ENCODE measurements at places on chromosomes 4 and X. TPM values are rescaled to one million over a fixed set of nuclear protein-coding genes. Genes with fewer than 3 reads are reported as not detected.

DNA sequence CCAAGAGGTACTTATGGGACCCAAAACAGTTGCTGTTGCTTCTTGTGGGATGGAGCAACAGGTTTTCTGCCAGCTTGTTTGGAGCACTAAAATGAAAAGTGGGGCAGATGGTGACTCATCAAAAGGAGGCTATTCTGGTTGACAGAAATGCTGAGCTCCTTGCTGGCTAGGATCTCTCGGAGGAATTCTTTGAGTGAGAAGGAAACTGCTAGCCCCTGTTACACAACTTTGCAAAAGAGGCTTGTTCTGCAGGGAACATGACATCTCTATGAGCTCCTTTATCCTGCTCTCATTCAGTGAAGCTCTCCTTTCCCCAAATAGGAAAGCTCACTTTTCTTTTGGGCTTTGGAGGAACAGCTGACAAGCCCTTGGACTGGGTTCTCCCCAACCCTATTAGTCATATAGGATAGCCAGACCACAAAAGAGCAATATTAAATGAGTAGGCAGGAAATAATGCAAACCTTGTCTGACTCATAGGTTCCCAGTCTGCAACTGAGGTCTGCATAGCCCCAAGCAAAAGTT, 108.3 kb downstream of the CDS1 start:
- H3K27me3 ChIP-seq: no peaks in the 10 kb centered on the region
- H3K27ac ChIP-seq: peak overlapping the region; percentile 56
- H3K4me1 ChIP-seq: peaks cover 51% of the 10 kb centered on the region
- peak; percentile 63 for DNase-seq

DNA sequence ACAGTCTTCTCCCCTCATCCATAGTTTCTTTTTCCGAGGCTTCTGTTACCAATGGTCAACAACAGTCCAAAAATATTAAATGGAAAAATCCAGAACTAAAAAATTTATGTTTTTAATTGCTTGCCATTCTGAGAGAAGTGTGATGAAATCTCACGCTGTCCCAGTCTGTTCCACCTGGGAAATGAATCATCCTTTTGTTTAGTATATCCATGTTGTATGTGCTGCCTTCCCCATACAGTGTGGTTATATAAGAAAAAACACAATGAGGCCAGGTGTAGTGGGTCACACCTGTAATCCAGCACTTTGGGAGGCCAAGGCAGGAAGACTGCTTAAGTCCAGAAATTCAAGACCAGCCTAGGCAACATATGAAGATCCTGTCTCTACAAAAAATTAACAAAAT, 161.6 kb downstream of the CHIC2 start:
- H3K4me3 ChIP-seq: no peak overlapping the region
- peaks cover 8% of the 10 kb centered on the region for H3K4me1 ChIP-seq

VCX gene
- total RNA-seq: not detected

DNA sequence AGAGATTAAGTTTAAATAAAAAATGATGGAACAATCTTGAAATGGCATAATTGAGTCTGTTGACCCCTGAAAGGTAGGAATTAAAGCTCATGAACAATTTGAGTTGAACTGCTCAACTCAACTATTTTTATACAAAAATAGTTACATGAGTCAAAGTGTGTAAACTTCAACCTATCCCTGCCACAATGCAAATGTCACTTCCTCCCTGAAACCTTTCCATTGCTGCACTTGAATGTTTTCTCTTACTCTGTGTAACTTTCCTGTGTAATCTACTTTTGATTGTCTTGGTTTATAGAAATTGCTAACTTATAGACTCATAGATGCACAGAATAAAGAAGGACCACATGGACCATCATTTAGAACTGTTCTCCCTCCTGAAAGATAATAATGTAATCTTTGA, 218.5 kb downstream of the GBA3 start:
- no peaks in the 10 kb centered on the region for H3K36me3 ChIP-seq
- no peak for DNase-seq
- H3K4me3 ChIP-seq: no peak overlapping the region
- H3K4me1 ChIP-seq: no peaks in the 10 kb centered on the region

MBNL3 gene
- 0.11 TPM for total RNA-seq

DNA sequence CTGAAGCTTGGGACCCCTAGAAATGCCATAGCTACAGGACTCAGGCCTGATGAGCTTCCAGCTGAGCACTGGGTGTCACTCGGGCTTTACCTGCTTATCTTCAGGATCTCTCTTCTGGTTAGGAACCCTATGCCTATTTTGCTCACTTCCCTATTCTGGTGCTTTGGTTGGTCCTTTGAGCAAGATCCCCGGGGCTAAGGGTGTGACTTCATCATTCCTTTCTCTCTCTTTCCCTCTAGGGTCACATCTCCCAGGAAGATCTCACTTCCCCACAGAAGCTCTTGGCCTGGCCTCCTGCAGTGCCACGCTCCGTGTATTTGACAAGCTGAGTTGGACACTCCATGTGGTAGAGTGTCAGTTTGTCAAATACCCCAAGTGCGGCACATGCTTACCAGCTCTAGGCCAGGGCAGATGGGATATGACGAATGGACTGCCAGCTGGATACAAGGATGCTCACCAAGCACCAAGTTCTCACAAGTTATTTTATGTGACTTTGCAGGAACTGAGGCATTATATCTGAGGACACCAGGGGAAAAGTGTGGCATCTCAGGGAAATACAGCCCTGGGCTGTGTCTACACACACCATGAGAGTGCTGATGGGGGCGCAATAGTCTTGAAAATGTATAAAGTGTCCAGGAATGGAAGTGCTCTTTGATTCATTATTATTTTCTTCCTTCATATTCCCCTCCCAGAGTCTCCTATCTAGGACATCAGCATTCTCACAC, 21.1 kb downstream of the VSIG4 start:
- DNase-seq: no peak
- H3K27me3 ChIP-seq: no peaks in the 10 kb centered on the region
- H3K27ac ChIP-seq: no peak overlapping the region
- no peaks in the 10 kb centered on the region for H3K36me3 ChIP-seq

EDA gene
- total RNA-seq: not detected

DNA sequence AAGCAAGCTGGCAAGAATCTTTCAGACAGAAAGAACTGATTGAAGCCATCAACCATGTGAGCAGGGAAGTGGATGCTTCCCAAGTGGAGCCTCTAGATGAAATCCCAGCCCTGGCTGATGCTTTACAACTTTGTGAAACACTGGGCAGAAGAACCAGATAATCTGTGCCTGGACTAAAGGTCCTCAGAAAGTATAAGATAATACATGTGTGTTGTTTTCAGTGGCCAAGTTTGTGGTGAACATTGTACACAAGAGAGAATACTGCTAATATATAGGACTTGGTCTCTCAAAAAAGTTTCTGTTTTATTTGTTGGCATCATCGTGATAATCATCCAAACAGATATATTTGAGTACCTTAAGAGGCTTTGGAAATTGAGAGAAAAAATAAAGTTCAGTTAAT, 1367.8 kb upstream of the IGFBP7 start:
- no peaks in the 10 kb centered on the region for H3K36me3 ChIP-seq
- no peak overlapping the region for H3K4me3 ChIP-seq
- no peak for DNase-seq
- H3K27ac ChIP-seq: no peak overlapping the region

DNA sequence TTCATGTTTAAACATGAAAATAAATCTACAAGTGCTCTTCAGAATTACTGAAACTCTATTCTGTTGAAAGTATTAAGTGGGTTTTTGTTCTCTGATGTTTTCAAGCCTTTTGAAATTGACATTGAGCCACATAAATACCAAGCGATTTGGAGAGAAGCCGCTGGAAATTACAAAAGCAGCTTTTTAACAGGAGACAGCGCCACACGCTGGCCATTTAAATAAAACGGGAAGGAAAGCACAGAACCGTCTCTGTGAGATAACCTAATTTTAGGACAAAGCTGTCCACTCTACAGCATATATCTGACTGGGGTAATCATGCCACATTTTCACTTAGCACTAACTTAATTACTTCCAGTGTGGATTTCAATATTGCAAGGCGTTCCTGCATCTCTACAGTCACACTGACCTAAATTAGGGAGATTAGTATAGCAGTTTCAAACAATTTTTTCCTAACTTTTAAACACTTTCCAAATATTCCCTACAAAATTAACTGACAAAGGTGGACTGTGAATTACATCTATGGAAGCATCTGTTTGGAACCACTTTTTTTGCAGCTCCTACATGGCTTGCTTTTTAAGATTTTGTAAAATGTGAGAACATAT, 6.8 kb upstream of the ANOS1 start:
- no peaks in the 10 kb centered on the region for H3K27me3 ChIP-seq
- H3K36me3 ChIP-seq: no peaks in the 10 kb centered on the region
- H3K4me1 ChIP-seq: no peaks in the 10 kb centered on the region
- no peak for DNase-seq
- H3K27ac ChIP-seq: no peak overlapping the region

DNA sequence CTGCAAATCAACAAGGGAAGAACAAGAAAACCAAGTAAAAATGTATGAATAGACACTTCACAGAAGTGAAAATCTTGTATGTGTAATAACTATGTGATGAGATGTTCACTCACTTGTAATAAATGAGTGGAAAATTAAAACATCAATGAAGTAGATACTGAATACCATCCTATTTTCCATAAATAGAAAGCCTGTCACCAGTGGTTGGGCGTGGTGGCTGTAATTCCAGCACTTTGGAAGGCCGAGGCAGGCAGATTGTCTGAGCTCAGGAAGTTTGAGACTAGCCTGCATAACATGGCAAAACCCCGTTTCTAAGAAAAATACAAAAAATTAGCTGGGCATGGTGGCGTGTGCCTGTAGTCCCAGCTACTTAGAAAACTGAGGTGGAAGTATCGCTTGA, 53.5 kb upstream of the SOD3 start:
- no peaks in the 10 kb centered on the region for H3K36me3 ChIP-seq
- DNase-seq: no peak
- H3K27me3 ChIP-seq: no peaks in the 10 kb centered on the region
- H3K4me3 ChIP-seq: no peak overlapping the region
- H3K27ac ChIP-seq: no peak overlapping the region
- H3K4me1 ChIP-seq: peaks cover 4% of the 10 kb centered on the region

SCML2 gene
- total RNA-seq: 10.7 TPM

GRCh38 chr4:77232653-77233052, 75.6 kb downstream of the CCNG2 start:
- no peak for DNase-seq
- H3K4me3 ChIP-seq: no peak overlapping the region
- H3K27me3 ChIP-seq: no peaks in the 10 kb centered on the region
- H3K36me3 ChIP-seq: no peaks in the 10 kb centered on the region
